Left lobe of liver (tissue), 2 donors: ENCODE measurements at places on chromosomes 3 and 15.

- no peak for DNase-seq
These were observed 104.6 kb downstream of the LRIG1 start for GRCh38 chr3:66396161-66396760.

DNA sequence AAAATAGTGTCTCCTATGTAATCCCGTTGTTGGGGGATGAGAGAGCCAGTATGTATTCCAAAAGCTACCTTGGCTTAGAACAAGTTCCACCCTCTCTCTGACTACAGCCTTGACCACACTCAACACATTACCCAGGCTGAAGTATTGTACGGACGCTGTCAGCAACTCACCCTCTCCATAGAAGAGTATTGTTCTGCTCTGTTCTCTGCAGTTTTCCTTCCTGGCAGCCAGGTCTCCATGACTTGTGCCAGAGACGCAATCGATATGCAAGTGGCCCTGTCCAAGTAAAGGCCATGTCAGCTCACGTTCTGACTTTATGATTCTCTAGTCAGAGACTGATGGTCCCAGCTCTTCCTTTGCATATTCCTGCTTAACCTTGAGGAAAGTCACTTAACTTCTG lies 164.1 kb upstream of the SLCO3A1 start:
- DNase-seq = no peak

DNA sequence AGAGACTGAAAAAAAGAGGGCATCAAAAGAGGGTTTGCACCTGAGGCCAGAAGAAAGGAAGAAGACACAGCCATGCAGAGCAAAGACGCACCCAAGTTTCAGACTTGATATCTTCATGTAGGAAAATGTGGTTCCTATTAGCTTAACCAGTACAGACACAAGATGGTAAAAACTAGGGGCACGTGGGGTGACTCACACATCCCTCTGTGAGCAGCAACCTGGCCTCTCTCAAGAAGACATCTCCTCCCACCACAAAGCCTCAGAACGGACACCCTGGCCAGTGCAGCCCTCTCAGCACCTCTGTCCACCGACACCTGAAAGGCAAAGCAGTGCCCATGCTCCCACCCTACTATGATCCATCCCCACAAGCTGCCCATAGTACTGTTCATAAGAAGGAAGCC lies 33.3 kb downstream of the GLB1 start:
- peak; percentile 22 for DNase-seq

DNA sequence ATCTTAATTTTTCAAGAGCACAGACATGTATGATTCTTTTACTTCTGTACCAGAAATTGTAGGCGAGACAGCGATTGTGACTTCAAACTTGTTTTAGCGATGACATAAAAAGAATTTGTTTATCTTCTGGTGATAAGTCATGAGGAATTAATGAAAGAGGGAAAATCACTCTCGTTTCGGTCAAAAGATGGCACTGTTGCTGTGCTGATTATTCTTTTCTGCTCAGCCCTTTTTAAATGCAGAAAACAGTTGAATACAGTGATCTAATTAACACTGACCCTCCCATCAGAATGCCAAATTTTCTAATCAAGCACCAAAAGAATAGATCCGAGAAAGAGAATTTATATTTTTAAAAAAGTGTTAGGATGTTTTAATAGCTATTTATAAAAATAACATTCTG lies 52.6 kb downstream of the NSUN3 start:
- DNase-seq = no peak

- DNase-seq = no peak
These were observed 2.9 kb downstream of the TGM4 start for GRCh38 chr3:44877333-44877732.

DNA sequence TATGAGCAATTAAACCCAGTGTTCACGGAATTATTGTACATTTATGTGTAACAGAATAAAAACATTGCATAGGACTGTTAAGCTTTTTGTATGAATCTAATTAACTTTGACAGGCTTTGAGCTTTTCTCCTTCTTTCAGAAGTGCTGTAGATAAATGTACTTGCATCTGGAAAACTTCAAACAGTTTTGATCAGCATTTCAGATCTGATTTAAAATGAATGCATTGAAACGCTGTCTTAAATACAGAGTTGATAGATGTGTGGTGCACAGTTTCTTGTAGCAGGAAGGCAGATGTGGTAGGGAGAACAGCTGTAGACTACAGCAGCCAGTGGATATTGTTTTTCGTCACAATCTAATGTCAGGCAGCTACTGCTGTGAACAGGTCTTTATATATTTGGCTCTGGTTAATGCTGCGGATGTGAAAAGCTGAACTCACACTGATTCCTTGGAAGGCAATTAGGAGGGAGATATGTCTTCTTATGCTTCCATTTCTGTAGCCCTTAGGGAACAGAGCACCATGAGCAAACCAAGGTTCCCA lies 193.8 kb upstream of the GOLIM4 start:
- DNase-seq = no peak

- DNase-seq = no peak
These were observed 8.1 kb upstream of the GAP43 start for GRCh38 chr3:115615001-115615814.

GRCh38 chr3:47536221-47536891 lies 22.8 kb upstream of the ELP6 start:
- no peak for DNase-seq

DNA sequence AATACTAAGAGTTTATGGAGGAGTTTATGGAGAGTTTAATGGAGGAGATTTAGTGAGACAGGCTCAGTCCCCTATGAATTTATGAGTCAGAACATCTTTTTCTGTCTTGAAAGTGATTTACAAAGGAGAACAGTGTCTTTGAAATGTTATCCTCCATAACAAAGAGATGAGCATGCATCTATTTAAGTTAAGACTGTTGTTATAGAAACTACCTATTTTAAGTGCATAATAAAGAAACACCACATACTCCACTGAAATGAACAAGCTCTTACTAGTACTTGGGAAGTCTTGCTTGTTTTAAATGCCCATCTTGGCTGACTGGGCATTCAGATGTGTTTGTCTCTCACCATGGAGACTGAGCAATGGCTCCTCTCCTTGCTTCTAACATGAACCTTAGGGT lies 118.7 kb upstream of the ACP3 start:
- DNase-seq = no peak

- DNase-seq = no peak
These were observed 31.3 kb downstream of the ALCAM start for GRCh38 chr3:105397974-105398373.

- DNase-seq = no peak
These were observed 518.2 kb downstream of the CADM2 start for GRCh38 chr3:85476891-85477495.

GRCh38 chr3:126081618-126082361 lies 2.1 kb downstream of the SLC41A3 start:
- DNase-seq = no peak

GRCh38 chr3:129448186-129448895 lies 8.3 kb downstream of the IFT122 start:
- no peak for DNase-seq

GRCh38 chr3:184538666-184539431 lies 22.7 kb upstream of the EPHB3 start:
- DNase-seq = no peak

DNA sequence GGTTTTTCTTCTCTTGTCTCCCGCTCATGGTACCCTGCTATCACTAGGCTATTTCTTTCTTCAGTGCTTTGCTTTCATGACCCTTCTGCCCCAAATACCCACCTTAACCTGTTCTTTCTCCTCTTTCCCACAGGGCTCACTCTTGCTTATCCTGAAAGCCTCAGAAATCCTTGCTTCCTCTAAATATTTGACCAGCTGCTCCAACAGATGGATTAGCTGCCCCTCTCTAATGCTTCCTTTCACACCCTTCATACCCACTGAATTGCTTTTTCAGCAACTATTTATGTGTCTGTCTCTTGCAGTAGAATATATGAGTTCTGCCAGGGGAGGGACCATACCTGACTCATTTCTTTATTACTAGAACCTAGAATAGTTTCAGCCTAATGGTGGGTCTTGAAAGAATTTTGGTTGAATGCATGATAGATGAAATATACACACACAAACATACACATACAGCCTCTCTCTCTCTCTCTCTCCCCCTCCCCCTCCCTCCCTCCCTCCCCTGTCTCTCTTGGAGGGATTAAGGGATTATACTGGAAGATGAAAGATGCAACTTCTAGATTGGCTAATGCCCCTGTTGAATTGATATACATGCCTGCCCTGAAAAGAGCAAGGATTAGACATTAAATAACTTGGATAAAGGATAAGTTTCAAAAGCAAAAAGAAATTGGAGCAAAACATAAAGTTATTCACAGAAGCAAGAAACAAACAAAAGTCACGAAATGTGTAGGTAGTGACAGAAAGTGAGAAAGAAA lies 95.0 kb upstream of the GADL1 start:
- no peak for DNase-seq
